ENCODE measurements at places on chromosomes 5 and 9. TPM values are rescaled to one million over a fixed set of nuclear protein-coding genes. Genes with fewer than 3 reads are reported as not detected.

GRCh38 chr9:132986114-132986513 is 7.6 kb downstream of the GFI1B start:
- H3K27me3 ChIP-seq: no peaks in the 10 kb centered on the region
- no peak overlapping the region for H3K4me3 ChIP-seq
- no peaks in the 10 kb centered on the region for H3K36me3 ChIP-seq

DNA sequence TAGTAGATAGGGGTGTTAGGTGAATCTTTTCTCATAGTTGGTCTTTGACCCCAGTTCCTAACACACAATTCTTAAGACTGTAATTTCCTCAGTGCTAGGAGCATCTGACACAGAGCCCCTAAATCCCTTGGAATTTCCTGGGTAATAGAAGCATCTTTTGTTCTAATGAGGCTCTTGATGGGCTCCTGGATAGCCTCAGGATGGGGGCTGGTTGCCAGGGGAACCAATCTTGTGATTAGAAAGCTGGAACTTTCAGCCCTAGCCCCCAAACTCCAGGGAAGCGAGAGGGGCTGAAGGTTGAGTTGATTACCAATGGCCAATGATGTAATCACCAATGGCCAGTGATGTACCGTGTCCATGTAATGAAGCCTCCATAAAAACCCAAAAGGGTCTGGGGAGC is 44.5 kb downstream of the CCDC125 start:
- H3K4me3 ChIP-seq: no peak overlapping the region
- peaks cover 3% of the 10 kb centered on the region for H3K36me3 ChIP-seq
- no peaks in the 10 kb centered on the region for H3K4me1 ChIP-seq
- H3K27me3 ChIP-seq: no peaks in the 10 kb centered on the region
- DNase-seq: no peak
- H3K27ac ChIP-seq: no peak overlapping the region

DNA sequence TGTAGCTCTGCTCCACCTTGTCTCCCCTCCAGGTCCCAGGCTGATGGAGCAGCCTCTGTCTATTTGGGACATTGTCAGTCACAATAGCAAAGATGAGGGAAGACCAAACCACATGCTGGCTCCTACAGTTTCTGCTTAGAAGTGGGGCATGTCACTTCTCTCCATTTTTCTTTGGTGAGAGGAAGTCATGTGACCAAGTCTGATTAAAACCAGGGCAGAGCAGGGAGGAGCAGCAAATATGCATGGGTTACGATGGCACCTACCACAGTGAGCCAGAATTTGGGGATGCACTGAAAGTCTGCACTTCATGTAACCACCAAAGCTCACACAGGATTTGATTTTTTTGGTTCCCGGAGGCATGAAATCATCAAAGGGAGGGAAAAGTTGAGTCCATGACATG is 234.6 kb downstream of the CDK5RAP2 start:
- no peak for DNase-seq
- H3K27me3 ChIP-seq: no peaks in the 10 kb centered on the region
- no peaks in the 10 kb centered on the region for H3K4me1 ChIP-seq
- H3K36me3 ChIP-seq: no peaks in the 10 kb centered on the region
- H3K4me3 ChIP-seq: no peak overlapping the region

DNA sequence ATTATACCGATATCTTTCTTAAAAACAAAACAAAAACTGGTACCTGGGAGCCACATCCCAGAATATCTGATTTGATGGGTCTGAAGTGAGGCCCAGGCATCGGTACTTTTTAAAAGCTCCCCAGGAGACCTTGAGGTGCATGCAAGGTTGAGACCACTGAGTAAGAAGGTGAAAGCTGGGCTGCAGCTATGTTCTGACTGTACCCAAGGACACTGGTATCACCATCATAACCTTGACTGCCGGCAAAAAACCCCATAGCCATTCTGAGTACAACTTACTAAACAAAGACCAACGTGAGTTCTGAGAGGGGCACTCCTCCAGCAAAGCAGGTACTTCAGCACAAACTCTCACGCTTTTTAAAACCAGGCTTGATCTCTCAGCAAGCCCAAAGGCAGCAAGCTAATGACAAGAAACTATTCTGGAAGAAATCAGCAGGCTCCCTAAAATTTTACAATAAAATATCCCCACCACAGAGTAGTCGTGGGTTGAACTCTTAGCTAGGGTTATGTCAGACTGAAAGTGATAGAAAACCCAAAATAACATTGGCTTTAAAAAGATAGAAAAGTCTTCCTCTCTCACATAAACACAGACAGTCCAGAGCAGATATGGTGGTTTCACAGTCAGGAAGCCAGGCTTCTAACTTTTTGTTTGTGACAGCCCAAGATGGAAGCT is 263.9 kb downstream of the SAXO1 start:
- H3K27me3 ChIP-seq: no peaks in the 10 kb centered on the region
- H3K36me3 ChIP-seq: peaks cover 4% of the 10 kb centered on the region
- no peaks in the 10 kb centered on the region for H3K4me1 ChIP-seq
- H3K4me3 ChIP-seq: no peak overlapping the region
- no peak for DNase-seq
- H3K27ac ChIP-seq: no peak overlapping the region

DNA sequence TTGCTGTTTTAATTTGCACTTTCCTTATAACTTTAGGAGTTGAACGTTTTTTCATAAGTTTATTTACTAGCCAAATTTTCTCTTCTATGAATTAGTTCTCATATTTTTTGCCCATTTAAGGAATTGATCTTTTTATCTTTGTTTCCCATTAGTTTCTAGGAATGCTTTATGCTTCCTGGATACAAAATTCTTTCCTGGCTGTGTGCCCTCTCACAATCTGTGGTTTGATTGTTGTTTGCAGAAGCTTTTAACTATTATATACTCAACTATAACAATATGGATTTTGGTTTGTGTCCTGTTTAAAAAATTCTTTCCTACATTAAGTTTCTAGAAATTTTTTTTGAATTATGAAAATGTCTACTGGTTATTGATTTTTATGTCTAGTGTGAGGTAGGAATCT is 206.3 kb downstream of the CSNK1G3 start:
- no peak overlapping the region for H3K4me3 ChIP-seq
- no peak for DNase-seq
- no peaks in the 10 kb centered on the region for H3K36me3 ChIP-seq
- no peaks in the 10 kb centered on the region for H3K27me3 ChIP-seq
- H3K27ac ChIP-seq: no peak overlapping the region

- no peaks in the 10 kb centered on the region for H3K4me1 ChIP-seq
- no peak overlapping the region for H3K27ac ChIP-seq
- no peaks in the 10 kb centered on the region for H3K27me3 ChIP-seq
- H3K36me3 ChIP-seq: no peaks in the 10 kb centered on the region
- no peak overlapping the region for H3K4me3 ChIP-seq
These were observed 2372.2 kb upstream of the WWC1 start for GRCh38 chr5:165919196-165919595.

DNA sequence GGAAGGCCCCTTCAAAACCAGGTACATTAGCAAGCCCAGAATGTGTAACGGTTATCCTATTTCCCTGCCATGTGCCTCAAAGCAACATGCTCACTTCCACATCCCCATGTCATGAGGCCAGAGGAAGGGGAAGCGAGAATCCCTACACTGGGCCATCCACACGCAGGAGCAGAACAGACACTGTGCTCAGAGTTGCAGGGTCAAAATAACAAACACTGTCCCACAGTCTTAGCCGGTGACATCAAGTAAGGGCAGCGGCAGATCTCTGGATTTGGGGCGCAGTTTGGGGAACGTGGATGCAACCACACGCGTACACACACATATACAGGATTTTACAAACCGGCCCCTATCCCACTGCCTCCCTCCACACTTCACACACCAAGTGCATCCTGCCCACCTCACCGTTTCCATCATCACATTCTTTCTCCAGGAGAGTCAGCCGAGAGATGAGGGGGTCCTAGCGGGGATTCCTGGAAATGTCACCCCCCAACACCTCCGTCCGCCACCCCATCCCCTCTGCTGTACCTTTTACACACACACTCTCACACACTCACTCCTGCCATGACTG is 776 bp downstream of the APBA1 start:
- no peaks in the 10 kb centered on the region for H3K27me3 ChIP-seq
- H3K4me3 ChIP-seq: peak overlapping the region; percentile 96
- DNase-seq: peak; percentile 59
- H3K36me3 ChIP-seq: no peaks in the 10 kb centered on the region

- no peak overlapping the region for H3K4me3 ChIP-seq
- no peak for DNase-seq
- no peaks in the 10 kb centered on the region for H3K4me1 ChIP-seq
- no peaks in the 10 kb centered on the region for H3K36me3 ChIP-seq
- H3K27ac ChIP-seq: no peak overlapping the region
These were observed 124.6 kb downstream of the ACER2 start for GRCh38 chr9:19533373-19533772.

DNA sequence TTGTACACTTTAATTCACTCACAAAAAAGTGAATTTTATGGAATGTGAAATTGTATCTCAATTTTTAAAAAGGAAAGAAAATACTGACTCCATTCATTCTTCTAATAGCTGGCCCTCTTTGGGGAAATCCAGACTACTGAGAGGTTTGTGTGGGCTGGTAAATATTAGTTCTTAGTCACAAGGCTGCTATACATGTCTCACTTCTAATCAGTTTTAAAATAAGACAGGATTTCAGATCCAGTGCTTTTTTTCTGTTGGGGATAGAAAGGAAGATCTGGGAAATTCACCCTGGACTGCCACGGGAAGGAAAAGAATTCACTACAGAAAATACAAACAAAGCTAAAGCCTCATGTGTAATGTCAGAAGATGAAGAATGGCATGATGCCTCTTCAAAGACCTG is 32.7 kb upstream of the ADAMTSL1 start:
- H3K36me3 ChIP-seq: no peaks in the 10 kb centered on the region
- no peaks in the 10 kb centered on the region for H3K27me3 ChIP-seq
- H3K4me1 ChIP-seq: no peaks in the 10 kb centered on the region
- H3K4me3 ChIP-seq: no peak overlapping the region

- H3K27me3 ChIP-seq: no peaks in the 10 kb centered on the region
- H3K36me3 ChIP-seq: no peaks in the 10 kb centered on the region
- H3K27ac ChIP-seq: no peak overlapping the region
- DNase-seq: no peak
These were observed 822.7 kb downstream of the DTWD2 start for GRCh38 chr5:118165619-118166018.

DNA sequence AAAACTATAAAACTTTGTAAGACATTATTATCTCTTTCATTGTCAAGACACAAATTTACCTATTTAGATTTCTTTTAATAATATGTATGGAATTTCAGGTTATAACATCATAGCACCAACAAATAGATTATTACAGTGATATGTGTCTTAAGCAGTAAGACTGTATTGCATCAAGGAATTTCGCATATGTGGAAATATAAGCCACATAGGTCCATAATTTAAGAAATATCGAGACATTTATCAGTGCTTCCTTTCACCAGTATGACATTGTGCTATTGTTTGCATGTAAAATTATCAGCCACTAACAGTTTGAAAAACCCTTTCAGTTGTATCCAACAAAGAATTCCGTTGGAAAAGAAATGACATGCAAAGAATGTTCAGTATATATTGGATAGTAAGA is 186.7 kb upstream of the RASA1 start:
- no peaks in the 10 kb centered on the region for H3K27me3 ChIP-seq
- H3K4me3 ChIP-seq: no peak overlapping the region
- no peaks in the 10 kb centered on the region for H3K4me1 ChIP-seq
- no peak for DNase-seq
- no peak overlapping the region for H3K27ac ChIP-seq

DNA sequence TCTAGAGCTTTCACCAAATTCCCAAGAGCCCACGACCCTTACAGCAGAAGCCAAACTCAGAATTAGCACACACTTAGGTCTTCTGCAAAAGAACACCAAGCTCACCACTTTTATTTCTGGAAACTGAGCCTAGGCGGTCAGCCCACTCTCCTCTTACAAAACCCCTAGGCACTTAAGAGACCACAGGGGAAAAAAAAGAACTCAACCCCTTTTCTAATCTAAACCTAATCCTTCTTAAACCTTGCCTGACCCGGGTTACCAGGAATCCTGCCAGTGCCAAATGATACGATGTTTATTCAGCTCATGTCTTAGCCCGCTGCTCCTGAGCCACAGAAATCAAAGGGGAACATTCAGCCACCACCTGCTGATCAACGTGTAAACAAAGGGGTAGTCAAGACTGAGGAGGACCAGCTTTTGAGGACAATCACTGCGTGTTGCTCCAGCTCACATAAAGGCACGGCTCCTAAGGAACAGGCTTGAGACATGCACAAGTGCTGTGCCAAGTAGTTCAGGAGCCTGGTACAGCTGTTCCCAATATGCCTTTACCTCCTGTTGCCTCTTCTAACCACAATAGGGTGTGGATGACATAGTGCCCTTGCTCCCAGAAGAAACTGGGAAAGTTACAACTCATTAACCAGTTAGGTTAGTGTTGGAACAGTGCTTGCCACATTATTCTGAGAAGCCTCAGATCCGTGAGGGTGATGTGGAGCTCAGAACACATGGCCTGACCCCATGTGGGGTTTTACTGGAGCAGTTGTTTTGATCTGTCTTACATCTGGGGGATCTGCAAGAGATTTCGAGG is 49.3 kb downstream of the ZFAND5 start:
- H3K4me1 ChIP-seq: peaks cover 2% of the 10 kb centered on the region
- no peaks in the 10 kb centered on the region for H3K36me3 ChIP-seq
- no peak for DNase-seq
- no peak overlapping the region for H3K4me3 ChIP-seq
- no peaks in the 10 kb centered on the region for H3K27me3 ChIP-seq
- H3K27ac ChIP-seq: no peak overlapping the region

GRCh38 chr5:101915554-101915953 is 380.5 kb downstream of the SLCO4C1 start:
- H3K27ac ChIP-seq: no peak overlapping the region
- no peaks in the 10 kb centered on the region for H3K4me1 ChIP-seq
- no peak for DNase-seq

DNA sequence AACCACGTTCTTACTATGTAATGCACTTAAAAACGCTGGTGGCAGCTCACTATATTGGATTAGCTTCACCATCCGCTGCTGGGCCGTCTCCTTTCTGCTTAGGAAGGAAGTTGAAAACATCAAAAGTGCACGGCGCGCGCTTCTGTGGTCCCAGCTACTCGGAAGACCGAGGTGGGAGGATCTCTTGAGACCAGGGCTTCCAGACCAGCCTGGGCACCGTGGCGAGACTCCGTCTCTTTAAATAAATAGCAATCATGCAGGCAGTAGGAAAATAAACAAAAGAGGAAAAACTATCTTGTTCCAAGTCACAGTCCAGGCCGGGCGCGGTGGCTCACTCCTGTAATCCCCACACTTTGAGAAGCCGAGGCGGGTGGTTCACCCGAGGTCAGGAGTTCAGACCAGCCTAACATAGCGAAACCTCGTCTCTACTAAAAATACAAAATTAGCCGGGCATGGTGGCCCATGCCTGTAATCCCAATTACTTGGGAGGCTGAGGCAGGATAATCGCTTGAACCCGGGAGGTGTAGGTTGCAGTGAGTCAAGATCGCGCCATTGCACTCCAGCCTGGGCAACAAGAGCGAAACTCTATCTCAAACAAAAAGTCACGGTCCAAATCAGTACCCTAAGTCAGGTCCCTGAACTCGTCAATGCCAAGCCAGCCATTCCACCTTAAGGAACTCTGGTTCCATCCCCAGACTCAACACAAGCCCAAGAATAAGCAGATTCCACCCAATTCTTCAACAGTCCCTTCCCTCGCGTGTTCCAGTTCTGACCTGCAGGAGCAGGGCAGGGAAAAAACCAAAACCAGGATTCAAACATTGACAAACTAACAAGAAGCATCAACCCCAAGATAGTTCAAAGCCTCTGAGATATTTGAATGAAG is 1.0 kb upstream of the GOLGA1 start:
- H3K36me3 ChIP-seq: no peaks in the 10 kb centered on the region
- no peaks in the 10 kb centered on the region for H3K4me1 ChIP-seq
- DNase-seq: peak; percentile 82

The RASGRF2 gene
- total RNA-seq: 17.4 TPM

The PDGFRB gene
- 217 TPM for total RNA-seq

The PCDHB7 gene
- 6.7 TPM for total RNA-seq

The DNAH5 gene
- 0.57 TPM for total RNA-seq

The SPATA6L gene
- 3.8 TPM for total RNA-seq

The TAS2R1 gene
- total RNA-seq: not detected
